ENCODE measurements at places on chromosomes 16 and 17.

- DNase-seq, result no peak
Observed at GRCh38 chr16:1559446-1559975, 26.0 kb downstream of the TMEM204 start.

GRCh38 chr17:75116737-75117136 lies 7.0 kb downstream of the ARMC7 start:
- DNase-seq, result peak; percentile 46

DNA sequence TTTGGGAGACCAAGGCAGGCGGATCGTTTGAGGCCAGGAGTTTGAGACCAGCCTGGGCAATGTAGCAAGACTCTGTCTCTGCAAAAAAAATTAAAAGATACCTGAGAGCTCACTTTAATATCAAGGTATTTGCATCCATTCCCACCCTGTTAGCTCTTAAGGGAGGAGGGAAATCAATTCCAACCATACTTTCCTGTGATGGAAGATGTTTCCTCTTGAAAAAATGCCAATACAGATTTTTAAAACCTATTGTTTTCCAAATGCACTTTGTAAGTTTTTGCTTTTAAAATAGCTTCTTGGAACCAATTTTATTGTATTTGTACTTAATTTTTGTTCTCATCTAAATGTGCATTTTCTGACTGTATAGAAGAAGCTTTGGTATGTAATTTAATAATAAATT lies 49.2 kb downstream of the GOSR1 start:
- no peak for DNase-seq

GRCh38 chr17:19553036-19553435 lies 19.4 kb downstream of the SLC47A1 start:
- DNase-seq, result no peak

DNA sequence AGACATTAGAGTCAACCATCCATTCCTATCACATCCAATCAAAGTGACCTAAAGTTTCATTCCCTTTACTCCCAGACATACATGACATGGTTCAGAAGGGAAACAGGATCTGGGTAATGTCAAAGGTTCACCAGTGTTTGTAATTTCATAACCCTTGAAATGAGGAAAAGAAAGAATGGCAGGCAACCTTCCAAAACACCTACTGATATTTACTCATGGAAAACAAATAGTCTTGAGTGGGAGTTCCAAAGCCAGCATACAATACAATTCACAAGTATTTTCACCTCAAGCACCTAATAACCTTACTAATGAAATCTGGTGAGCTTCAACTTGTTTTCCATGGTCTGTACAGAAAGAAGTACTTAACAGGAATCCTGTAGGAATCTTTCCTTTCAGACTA lies 72.5 kb upstream of the AXIN2 start:
- DNase-seq, result no peak
